ENCODE measurements at places on chromosomes 3 and 15.

GRCh38 chr15:81277851-81278250 lies 46.1 kb downstream of the STARD5 start:
- no peak for DNase-seq

- DNase-seq = no peak
Observed at GRCh38 chr3:181839916-181840297, 128.2 kb downstream of the SOX2 start.

- no peak for DNase-seq
Observed at GRCh38 chr3:120506828-120507774, 56.3 kb upstream of the FSTL1 start.

GRCh38 chr3:125011941-125012340 lies 43.9 kb downstream of the HEG1 start:
- DNase-seq = no peak

DNA sequence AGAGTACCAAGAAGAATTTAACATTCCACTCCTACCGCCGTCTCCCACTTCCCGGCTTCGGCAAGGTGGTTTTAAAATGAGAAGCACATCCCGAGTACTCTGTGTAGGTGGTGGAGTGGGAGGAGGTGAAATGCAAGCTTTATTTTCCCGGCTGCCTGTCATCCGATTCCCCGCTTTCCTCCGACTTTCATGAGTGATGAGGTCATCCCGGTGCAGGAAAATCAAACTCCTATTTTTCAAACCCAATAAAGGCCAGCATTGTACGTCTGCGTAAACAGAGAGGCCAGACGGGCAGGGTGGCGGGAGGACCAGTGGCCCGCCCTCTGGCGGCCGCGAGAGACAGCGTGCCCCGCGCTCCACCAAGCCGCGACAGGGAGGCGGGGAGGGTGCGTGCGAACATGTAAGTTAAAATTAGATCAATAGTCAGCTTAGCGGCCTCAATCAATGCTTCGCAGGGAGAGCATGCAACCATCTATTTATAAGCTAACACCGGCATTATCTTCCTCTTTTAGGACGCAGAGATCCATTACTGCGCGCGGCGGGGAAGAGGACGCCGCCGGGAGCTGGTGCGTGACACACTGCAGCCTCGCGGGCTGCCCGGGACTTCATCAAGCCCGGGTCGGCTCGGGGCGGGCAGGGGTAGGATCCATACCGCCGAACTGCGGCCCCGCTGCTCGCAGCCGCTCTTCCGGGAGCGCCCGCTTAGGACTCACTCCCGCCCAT lies 163.3 kb downstream of the CD47 start:
- DNase-seq = peak; percentile 82

All from frontal cortex (tissue), 4 donors.